ENCODE measurements at places on chromosomes 6 and 20.
A peak's percentile ranks its signal among the peaks of the same experiment; 100 is the strongest.

GRCh38 chr6:19697744-19698290, 139.4 kb upstream of the ID4 start:
- no peaks in the 10 kb centered on the region for H3K27me3 ChIP-seq
- H3K36me3 ChIP-seq: no peaks in the 10 kb centered on the region
- H3K4me1 ChIP-seq: no peaks in the 10 kb centered on the region
- H3K27ac ChIP-seq: no peak overlapping the region
- no peak for DNase-seq
- H3K4me3 ChIP-seq: no peak overlapping the region

DNA sequence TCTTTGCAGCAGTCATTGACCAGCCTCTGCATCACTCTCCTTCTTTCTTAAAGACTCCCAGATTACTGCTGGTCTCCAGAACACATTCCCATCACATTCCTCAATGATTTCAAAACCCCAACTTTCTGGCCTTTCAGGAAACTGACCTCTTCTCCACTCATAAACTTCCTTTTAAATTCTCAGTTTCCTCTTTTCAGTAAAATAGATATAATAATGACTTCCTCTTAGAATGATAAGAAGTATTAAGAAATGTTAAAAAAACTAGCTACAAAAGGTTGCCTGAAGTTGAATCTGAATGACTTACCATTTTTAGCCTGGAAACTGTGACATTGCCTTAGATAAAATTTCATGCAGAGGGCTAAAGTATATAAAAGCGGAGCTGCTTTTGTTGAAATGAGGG, 239.3 kb downstream of the OGFRL1 start:
- peaks cover 27% of the 10 kb centered on the region for H3K27me3 ChIP-seq
- no peak overlapping the region for H3K27ac ChIP-seq
- no peak for DNase-seq
- H3K4me3 ChIP-seq: no peak overlapping the region
- no peaks in the 10 kb centered on the region for H3K36me3 ChIP-seq

- no peaks in the 10 kb centered on the region for H3K27me3 ChIP-seq
- H3K36me3 ChIP-seq: no peaks in the 10 kb centered on the region
- H3K4me3 ChIP-seq: no peak overlapping the region
- no peak for DNase-seq
- no peaks in the 10 kb centered on the region for H3K4me1 ChIP-seq
- H3K27ac ChIP-seq: no peak overlapping the region
Measured at GRCh38 chr6:39999006-39999867, 65.0 kb upstream of the MOCS1 start.

DNA sequence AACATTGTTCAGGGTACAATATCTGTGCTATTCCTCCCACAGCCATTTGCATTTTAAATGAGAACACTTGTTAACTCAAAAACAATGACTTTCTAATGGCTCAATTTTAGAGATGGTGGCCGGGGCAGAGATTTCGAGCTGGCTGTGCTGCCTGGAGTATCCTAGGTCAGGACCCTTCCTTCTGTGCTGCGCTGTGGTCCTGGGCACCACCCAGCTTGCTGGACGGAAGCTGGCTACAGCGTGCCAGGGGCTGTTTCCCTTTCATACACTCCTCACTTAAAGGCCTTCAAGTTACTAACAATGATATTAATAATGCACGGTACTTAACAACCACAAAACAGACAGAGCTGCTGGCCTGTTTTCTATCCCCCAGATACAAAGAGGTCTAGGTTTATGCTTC, 194.4 kb upstream of the CST7 start:
- H3K27me3 ChIP-seq: peaks cover 23% of the 10 kb centered on the region
- peak overlapping the region; percentile 32 for H3K27ac ChIP-seq
- DNase-seq: no peak

DNA sequence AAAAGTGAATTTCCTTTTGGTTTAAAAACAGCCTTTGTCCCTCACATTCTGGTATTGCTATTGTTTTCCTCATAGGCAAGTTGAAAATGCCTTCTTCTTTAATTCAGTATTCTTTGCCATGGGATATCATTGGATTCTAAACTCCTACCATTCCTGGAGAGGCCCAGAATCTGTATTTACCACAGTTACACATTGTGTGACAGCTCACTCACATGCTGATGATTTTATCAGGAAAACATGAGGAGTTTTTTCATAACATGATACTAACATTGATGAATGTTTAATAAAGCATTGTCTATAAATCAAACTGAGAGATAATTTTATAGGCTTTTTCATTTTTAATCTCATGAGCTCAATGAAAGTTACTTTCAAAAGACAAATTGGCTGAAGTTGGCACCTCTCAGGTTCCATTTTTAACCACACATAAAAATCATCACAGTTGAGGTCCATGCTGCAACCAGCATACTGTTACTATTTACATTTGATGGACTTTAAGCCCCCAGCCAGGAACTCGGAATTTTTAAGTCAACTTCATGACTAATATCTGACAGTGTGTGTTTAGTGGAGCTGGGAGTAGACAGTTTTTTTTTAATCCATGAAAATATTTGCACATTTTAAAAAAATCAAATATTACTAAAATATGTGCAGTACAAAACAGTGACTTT, 82.8 kb downstream of the FAM83B start:
- no peaks in the 10 kb centered on the region for H3K27me3 ChIP-seq
- H3K36me3 ChIP-seq: no peaks in the 10 kb centered on the region
- no peaks in the 10 kb centered on the region for H3K4me1 ChIP-seq
- no peak for DNase-seq
- no peak overlapping the region for H3K27ac ChIP-seq

DNA sequence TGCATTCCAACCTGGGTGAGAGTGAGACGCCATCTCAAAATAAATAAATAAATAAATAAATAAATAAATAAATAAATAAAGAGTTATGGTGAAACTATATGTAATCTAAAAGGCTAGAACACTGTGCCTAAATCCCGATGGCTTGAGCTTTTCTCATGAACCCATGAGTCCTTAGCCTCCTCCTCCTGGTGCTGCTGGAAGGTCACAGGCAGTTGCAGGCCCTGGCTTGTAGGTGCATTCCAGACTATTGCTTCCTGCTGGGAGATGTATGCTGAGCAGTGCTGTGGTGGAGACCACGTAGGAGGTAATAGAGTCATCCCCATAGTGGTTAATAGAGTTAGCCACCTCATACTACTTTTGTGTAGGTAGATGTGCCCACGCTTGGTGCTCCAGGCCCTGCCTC, 12.5 kb downstream of the PTK7 start:
- H3K4me1 ChIP-seq: peaks cover 14% of the 10 kb centered on the region
- DNase-seq: no peak
- no peak overlapping the region for H3K27ac ChIP-seq
- no peaks in the 10 kb centered on the region for H3K36me3 ChIP-seq
- H3K4me3 ChIP-seq: no peak overlapping the region
- peaks cover 8% of the 10 kb centered on the region for H3K27me3 ChIP-seq

Measured in T-helper 17 cell (primary cell).